ENCODE measurements at places on chromosomes 1 and 21. TPM values are rescaled to one million over a fixed set of nuclear protein-coding genes. Genes with fewer than 3 reads are reported as not detected.

The DCST2 gene
- under 0.01 TPM for total RNA-seq

The FMO3 gene
- under 0.01 TPM for total RNA-seq

DNA sequence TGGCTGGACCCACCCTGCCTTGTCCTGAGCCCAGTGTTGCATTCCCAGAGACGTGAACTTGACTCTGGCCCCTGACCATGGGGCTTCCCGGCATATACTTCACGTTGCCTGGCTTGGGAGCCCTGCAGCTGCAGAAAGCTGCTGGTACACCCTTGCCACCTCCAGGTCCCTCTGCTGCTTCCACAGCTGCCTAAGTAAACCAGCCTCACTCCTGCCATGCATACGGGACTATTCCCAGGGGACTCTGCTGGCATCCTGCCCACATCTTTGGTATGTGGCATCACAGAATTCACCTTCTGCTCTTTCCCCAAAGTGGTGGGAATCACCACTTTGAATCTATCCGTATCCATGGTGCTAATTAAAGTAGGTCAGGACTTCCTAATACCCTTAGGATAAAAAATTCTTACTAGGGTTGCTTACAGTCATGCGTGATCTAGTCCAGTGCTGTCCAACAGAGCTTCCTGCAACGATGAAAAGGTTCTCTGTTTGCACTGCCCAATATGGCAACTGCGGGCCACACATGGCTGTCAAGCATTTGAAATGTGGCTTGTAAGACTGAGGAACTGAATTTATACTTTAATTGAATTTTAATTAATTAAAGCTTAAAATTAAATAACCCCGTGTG lies 203.0 kb downstream of the GRIK3 start:
- no peak for DNase-seq

DNA sequence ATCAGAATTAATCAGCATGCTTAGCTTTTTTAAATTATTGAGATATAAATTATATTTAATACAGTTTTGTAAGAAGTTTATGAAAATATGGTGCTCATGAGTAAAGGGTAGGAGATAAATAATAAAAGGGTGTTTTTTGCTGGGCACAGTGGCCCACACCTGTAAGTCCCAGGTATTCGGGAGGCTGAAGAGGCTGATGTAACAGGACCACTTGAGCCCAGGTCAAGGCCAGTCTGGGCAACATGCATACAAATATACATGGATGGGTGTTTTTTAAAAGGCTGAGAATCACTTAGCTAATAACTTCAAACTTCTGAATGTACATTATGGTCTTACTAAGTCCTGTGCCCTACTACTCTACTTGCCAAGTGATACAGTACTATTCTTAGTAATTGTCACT lies 73.2 kb downstream of the TRIM33 start:
- DNase-seq: no peak

GRCh38 chr1:216925962-216926625 lies 202.9 kb upstream of the ESRRG start:
- no peak for DNase-seq

The TCHHL1 gene
- not detected for total RNA-seq
